T-helper 17 cell (primary cell): ENCODE measurements at places on chromosomes 5 and 9. TPM values are rescaled to one million over a fixed set of nuclear protein-coding genes. Genes with fewer than 3 reads are reported as not detected.

RIOK2 gene
- 27.2 TPM for total RNA-seq

SERINC5 gene
- total RNA-seq: 119 TPM

SLC36A3 gene
- not detected for total RNA-seq

GMCL2 gene
- not detected for total RNA-seq

DNA sequence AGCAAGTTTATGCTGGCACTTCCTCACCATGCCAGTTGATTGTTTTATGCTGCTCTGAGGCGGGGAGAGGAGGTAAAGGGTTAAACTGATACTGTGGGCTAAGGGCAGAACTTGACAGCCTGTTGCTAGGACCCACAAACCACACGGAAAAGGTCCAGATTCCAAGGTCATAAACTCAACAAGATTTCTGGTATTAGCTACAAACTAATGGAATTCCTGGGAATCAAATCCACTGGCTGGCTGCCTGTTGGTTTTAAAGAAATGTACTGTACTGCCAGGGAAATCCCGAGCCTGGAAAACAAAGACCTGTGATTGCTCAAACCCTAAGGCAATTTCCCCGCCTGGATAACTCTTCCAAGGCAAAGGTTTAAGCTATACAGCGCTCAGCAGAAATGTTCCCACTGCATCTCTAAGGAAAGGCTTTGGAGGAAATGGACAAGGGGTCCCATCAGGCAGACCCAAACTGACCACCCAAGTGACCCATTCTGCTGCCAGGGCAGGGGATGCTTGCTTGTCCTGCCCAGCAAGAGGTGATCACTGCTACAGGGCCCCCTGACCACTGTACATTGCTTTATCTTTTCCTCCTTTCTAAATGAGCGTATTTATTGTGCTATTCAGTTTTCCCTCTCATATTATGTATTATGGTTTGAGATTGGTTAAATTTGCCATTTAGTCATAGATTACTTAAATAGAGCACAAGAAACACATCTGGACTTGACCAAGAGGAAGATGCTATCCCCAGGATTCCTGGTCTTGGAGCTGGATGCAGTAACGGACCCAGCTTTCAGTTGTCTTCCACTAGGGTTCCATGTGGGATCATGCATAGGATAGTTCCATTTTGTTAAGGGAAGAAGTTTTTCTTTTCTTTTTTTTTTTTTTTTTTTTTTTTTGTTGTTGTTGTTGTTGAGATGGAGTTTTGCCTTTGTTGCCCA, 124.3 kb downstream of the SUSD1 start:
- DNase-seq: no peak
- H3K27ac ChIP-seq: no peak overlapping the region
- H3K4me1 ChIP-seq: peaks cover 2% of the 10 kb centered on the region
- no peak overlapping the region for H3K4me3 ChIP-seq
- H3K27me3 ChIP-seq: no peaks in the 10 kb centered on the region

DNA sequence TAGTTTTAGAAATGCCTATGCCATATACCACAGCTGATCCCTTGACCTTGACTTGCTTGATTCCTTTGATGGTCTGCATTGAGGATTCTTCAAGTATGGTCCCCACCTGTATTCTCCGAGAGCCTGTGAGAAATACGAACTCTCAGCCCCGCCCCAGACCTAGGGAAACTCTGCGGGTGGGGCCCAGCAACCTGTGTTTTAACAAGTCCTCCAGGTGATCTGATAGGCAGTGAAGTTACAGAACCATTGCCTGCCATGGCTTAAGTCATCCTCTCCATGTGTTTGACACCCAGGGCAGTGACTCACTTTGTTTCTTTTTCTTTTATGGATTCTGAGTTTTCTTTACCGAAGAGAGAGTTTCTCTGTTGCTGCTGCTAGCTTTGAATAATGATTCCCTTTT, 18.5 kb downstream of the FRMPD1 start:
- no peak overlapping the region for H3K4me3 ChIP-seq
- no peaks in the 10 kb centered on the region for H3K4me1 ChIP-seq
- H3K27ac ChIP-seq: peak overlapping the region; percentile 19
- peaks cover 81% of the 10 kb centered on the region for H3K27me3 ChIP-seq
- no peak for DNase-seq
- peaks cover 4% of the 10 kb centered on the region for H3K36me3 ChIP-seq

DNA sequence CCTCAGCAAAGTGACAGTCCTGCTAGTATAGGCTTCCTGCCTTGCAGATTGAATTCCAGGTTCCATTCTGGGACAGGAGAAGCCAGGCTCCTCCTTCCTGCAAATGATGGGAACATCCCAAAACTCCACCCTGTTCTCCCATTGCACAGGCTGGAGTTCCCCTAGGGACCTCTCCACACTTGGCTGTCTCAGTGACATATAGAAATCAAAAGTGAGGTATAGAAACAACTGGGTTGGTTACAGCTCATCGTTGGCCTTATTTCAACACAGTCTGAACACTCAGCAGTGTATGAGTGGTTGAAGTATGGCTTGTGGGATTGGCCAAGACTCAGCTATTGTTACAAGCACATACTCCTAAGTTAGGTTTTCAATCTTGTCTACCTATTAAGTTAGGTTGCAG, 157.8 kb upstream of the FTMT start:
- no peak for DNase-seq
- no peaks in the 10 kb centered on the region for H3K36me3 ChIP-seq
- H3K27me3 ChIP-seq: no peaks in the 10 kb centered on the region
- no peak overlapping the region for H3K4me3 ChIP-seq
- H3K4me1 ChIP-seq: no peaks in the 10 kb centered on the region

- DNase-seq: no peak
- peaks cover 9% of the 10 kb centered on the region for H3K4me1 ChIP-seq
- peaks cover 31% of the 10 kb centered on the region for H3K27me3 ChIP-seq
- H3K27ac ChIP-seq: no peak overlapping the region
- H3K36me3 ChIP-seq: no peaks in the 10 kb centered on the region
Observed at GRCh38 chr9:38683336-38683735, 36.6 kb downstream of the FAM240B start.

GRCh38 chr5:40560474-40561110, 119.1 kb upstream of the PTGER4 start:
- peaks cover 2% of the 10 kb centered on the region for H3K36me3 ChIP-seq
- no peak overlapping the region for H3K27ac ChIP-seq
- H3K4me3 ChIP-seq: no peak overlapping the region
- no peaks in the 10 kb centered on the region for H3K27me3 ChIP-seq
- peaks cover 5% of the 10 kb centered on the region for H3K4me1 ChIP-seq
- no peak for DNase-seq

- H3K36me3 ChIP-seq: no peaks in the 10 kb centered on the region
- H3K27me3 ChIP-seq: no peaks in the 10 kb centered on the region
- peaks cover 35% of the 10 kb centered on the region for H3K4me1 ChIP-seq
- no peak overlapping the region for H3K4me3 ChIP-seq
Observed at GRCh38 chr5:142823126-142823525, 52.9 kb downstream of the ARHGAP26 start.

DNA sequence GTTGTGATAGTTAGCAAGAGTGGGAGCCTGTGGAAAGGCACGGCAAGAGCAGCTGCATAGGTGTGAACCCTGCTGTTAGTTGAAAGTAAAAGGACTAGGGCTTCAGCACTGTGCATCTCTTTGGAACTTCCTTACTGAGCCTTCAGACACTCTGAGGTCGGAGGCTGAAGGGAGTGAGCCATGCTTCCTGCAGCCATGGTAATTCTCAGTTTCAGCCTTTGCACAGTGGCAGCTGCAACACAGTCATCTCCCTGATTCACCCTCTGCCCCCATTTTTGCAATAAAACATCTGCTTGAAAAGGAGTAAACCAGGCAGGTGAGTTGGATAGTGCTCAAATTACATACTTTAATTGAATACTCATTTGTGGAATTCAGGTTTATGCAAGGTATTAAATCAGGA, 6.5 kb upstream of the TLE4 start:
- H3K4me3 ChIP-seq: no peak overlapping the region
- no peaks in the 10 kb centered on the region for H3K36me3 ChIP-seq
- no peak overlapping the region for H3K27ac ChIP-seq
- H3K27me3 ChIP-seq: peaks cover 37% of the 10 kb centered on the region
- DNase-seq: no peak

DNA sequence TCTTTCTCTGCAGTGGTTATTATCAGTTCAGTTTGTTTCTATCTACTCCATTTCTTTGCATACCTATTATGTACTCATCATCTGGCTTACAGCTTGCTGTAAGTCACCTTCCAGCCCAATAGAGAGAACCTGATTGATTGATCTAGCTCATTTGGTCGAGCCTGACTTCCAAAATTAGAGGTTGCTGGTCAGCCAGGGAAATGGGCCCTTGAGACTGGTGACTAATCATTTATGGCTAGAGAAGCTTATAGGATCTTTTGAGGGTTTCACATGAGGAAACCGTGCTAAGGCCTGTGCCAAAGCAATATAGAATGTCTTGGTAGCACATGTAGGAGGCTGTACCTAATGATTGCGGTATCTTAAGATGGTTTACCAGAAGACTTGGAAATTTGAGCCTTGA, 5.8 kb downstream of the SREK1 start:
- no peaks in the 10 kb centered on the region for H3K36me3 ChIP-seq
- no peak for DNase-seq
- H3K27ac ChIP-seq: peak overlapping the region; percentile 34

- H3K27ac ChIP-seq: no peak overlapping the region
- H3K4me3 ChIP-seq: no peak overlapping the region
- H3K27me3 ChIP-seq: peaks cover 52% of the 10 kb centered on the region
Observed at GRCh38 chr5:73981704-73982103, 355.7 kb downstream of the ARHGEF28 start.

GRCh38 chr9:114107286-114108001, 8.4 kb upstream of the KIF12 start:
- no peaks in the 10 kb centered on the region for H3K36me3 ChIP-seq
- H3K27ac ChIP-seq: no peak overlapping the region
- H3K4me3 ChIP-seq: no peak overlapping the region
- DNase-seq: no peak
- peaks cover 5% of the 10 kb centered on the region for H3K4me1 ChIP-seq
- peaks cover 19% of the 10 kb centered on the region for H3K27me3 ChIP-seq

- H3K27me3 ChIP-seq: peaks cover 32% of the 10 kb centered on the region
- H3K4me3 ChIP-seq: no peak overlapping the region
- H3K4me1 ChIP-seq: peaks cover 2% of the 10 kb centered on the region
- DNase-seq: no peak
- no peak overlapping the region for H3K27ac ChIP-seq
Observed at GRCh38 chr5:173483160-173483559, 133.3 kb downstream of the BOD1 start.

- no peak overlapping the region for H3K27ac ChIP-seq
- no peaks in the 10 kb centered on the region for H3K36me3 ChIP-seq
- no peak overlapping the region for H3K4me3 ChIP-seq
Observed at GRCh38 chr9:110942522-110942921, 95.7 kb downstream of the LPAR1 start.

GRCh38 chr5:98775246-98776065, 2.0 kb downstream of the RGMB start:
- H3K4me3 ChIP-seq: peak overlapping the region; percentile 99
- H3K27ac ChIP-seq: peak overlapping the region; percentile 16
- peaks cover 4% of the 10 kb centered on the region for H3K27me3 ChIP-seq
- peaks cover 44% of the 10 kb centered on the region for H3K4me1 ChIP-seq
- no peaks in the 10 kb centered on the region for H3K36me3 ChIP-seq

GRCh38 chr5:10904862-10905432, 143.9 kb upstream of the DAP start:
- H3K4me3 ChIP-seq: no peak overlapping the region
- no peak overlapping the region for H3K27ac ChIP-seq
- H3K4me1 ChIP-seq: no peaks in the 10 kb centered on the region
- no peaks in the 10 kb centered on the region for H3K36me3 ChIP-seq

- H3K36me3 ChIP-seq: no peaks in the 10 kb centered on the region
- peaks cover 11% of the 10 kb centered on the region for H3K27me3 ChIP-seq
Observed at GRCh38 chr9:77661566-77662085, 13.5 kb upstream of the GNA14 start.

- no peak overlapping the region for H3K27ac ChIP-seq
- peaks cover 2% of the 10 kb centered on the region for H3K36me3 ChIP-seq
- DNase-seq: no peak
- H3K27me3 ChIP-seq: peaks cover 5% of the 10 kb centered on the region
Observed at GRCh38 chr5:87007737-87008136, 259.9 kb upstream of the RASA1 start.

GRCh38 chr5:139954462-139954861, 88.6 kb downstream of the NRG2 start:
- no peaks in the 10 kb centered on the region for H3K36me3 ChIP-seq
- DNase-seq: no peak
- no peak overlapping the region for H3K27ac ChIP-seq

GRCh38 chr9:115964710-115965347, 188.8 kb upstream of the PAPPA start:
- H3K4me3 ChIP-seq: no peak overlapping the region
- no peaks in the 10 kb centered on the region for H3K36me3 ChIP-seq
- no peaks in the 10 kb centered on the region for H3K4me1 ChIP-seq
